ENCODE measurements at places on chromosomes 2 and 18.

DNA sequence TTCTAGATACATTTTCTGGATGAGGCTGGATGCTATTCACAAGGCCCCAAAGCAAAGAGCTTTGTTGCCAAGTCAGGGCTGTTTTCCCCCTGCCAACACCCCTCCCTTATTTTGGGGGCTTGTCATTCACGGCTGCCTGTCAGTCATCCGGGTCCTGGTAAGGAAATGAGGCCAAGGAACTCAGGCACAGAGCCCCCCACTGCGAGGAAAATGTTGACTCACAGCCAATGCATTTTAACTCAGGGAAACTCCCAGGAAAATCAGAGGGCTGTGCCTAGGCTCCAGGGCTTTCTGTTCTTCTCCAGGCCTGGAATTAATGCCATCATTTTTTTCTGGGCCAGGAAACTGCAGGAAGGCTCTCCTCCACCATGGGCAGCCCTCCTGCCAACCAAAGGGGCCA is 241.1 kb downstream of the SMAD2 start:
- no peak for DNase-seq

GRCh38 chr2:2702385-2702784 is 371.3 kb upstream of the MYT1L start:
- no peak for DNase-seq

GRCh38 chr18:44943311-44943881 is 262.7 kb downstream of the SETBP1 start:
- no peak for DNase-seq

DNA sequence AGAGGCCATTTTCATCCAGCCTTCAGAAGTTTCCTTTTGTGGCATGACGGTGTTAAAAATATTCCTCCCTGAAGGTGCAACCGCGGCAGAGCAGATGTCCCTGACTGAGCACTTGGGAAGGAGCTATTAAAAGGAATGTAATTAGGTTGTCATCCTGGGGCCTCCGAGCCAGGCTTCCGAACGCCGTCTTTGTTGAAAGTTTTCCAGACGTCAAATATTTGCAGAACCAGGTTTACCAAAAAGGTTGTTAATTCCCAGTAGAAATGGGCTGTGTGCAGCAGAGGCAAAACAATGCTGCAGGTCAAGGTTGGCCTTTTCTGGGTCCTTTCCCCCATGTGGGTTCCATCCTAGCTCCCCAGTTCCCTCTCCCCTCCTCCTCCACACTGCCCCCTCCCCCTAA is 110.0 kb upstream of the STPG4 start:
- DNase-seq = no peak

DNA sequence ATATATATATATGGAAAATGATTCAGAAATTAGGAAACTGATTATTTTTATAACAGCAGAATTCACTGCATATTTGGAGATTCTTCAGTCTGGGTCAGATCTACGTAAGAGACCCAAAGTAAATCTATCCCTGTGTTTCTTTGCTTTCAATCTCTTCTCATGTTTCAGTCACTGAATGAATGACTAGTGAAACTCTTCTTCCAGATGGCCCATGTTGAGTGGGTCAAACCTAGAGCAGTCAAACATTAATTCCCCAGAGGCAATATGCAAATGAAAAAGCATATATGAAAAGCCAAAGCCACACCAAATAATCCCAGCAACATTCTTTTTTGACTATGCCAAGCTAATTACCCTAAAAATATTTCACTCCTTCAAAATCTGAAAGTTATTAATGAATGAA is 317.3 kb downstream of the RBM43 start:
- no peak for DNase-seq

DNA sequence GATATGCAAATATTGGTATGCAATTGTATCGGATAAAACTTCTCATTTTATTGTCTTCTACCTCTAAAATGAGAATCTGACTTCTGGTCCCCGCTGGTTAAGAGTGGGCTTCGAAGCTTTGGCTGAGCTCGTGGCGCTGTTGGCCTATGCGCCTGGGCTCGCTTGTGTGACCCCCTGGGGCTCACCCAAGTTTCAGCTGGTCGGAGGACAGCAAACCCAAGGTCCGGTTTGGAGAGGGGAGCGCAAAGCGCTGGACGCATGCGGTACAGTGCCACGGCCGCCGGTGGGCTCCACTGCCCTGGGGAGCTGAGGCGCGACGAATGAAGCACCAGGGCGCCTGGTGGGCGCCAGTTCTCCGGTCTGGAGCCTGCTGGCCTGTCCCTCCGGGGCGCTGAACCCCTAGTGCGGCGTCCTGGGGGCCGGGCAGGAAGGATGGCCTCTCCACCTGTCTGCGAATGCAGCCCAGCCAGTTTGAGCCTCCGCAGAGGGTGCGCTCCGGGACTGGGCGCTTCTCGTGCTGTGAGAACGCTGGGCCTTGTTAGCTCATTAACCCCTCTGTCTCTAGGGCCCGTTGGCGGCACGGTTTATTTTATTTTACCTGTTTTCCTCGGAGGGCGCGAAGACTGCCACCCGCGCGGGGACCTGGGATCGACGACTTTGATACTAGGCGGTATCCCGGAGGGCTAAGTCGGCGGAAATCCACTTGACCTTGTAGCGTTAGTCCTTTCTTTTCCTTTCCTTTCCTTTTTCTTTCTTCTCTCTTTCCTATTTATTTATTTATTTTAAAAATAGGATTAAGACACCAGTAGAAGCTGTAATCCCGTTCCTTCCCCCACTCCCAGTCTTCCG is 10.4 kb downstream of the MEIS1 start:
- DNase-seq = no peak

DNA sequence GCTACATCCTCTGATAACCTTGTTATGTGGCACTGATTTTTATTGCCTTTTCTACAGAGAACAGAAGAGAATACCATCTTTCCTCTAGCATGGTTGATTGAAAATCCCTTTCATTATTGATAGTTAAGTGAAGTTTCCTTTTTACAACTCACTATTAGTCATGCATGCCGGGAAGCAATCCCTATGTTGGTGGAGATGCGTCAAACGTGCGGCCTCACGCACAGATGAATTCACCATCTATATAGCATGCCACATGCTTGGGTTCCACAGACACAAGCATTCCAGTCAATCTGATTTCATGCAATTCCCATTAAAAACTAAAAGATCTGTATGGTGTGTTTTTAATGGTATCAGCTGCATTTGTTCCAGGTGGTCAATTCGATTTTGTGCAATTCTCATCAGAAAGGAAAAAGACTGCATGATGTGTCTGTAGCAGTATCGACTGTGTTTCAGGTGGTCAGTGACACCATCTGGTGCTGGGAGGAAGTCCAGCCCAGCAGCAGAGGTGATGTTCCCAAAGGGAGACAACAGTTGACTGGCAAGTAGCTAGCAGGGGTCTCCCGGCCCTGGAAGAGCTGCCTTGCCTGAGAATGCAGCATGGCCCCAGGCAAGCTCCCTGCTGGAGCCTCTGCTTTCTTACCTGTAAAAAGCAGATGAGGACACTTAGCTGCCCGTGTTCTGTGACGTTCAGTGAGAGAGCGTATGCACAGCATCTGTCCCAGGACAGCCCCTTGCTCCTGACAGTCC is 151.3 kb upstream of the NCK2 start:
- DNase-seq = no peak

- DNase-seq = no peak
Observed at GRCh38 chr2:189153619-189154018, 25.9 kb downstream of the COL5A2 start.

GRCh38 chr2:126449677-126450076 is 206.3 kb upstream of the GYPC start:
- no peak for DNase-seq

DNA sequence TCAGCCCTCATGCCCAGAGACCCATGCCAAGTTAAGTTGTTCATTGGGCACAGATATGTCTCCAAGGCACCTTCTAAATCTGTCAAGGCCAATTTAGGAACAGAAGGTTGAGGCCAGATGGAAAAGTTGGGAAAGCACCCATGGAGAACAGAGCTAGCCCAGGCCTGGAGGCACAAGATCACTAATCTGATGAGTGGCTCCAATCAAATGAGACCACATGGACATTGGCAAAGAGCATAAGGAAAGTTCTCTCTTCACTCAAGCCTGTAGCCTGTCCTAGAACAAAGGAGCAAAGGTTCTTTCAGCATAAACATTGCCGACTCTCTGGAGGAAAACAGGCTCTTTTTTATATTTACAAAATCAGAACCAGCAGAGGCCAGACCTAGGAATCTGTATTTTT is 154.8 kb downstream of the RNF152 start:
- peak; percentile 53 for DNase-seq

DNA sequence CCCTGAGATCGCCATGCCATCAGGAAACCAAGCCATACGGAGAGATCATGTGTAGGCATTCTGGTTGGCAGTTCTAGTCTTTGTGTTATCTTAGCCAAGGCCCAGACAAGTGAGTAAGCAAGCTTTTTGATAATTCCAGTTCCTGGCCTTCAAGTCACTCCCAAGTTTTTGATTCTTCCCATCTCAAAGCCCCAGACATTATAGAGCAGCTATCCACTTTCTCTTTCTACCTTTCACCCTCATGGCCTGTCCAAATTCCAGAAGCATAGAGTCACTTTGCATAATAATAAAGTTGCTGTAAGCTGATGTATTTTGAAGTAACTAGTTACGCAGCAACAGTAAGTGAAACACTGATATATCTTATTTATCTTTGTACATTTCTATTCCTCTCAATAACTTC is 26.8 kb upstream of the IL1RL1 start:
- DNase-seq = no peak

DNA sequence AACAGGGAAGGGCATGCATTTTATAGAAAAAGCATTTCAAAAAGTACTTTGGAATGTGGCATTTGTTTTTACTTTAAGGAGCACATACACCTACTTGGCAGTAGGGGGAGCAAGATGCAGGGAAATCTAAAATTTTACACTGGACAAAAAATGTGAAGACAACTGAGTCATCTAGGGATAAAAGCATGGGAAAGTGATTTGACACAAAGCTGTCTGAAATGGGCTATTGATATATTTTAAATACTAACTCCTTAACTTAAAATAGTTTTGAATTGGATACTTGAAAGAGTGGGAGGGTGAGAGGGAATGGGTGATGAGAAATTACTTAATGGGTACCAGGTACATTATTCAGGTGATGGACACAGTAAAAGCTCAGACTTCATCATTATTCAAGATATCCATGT is 15.8 kb downstream of the TMEM200C start:
- DNase-seq = peak; percentile 28

DNA sequence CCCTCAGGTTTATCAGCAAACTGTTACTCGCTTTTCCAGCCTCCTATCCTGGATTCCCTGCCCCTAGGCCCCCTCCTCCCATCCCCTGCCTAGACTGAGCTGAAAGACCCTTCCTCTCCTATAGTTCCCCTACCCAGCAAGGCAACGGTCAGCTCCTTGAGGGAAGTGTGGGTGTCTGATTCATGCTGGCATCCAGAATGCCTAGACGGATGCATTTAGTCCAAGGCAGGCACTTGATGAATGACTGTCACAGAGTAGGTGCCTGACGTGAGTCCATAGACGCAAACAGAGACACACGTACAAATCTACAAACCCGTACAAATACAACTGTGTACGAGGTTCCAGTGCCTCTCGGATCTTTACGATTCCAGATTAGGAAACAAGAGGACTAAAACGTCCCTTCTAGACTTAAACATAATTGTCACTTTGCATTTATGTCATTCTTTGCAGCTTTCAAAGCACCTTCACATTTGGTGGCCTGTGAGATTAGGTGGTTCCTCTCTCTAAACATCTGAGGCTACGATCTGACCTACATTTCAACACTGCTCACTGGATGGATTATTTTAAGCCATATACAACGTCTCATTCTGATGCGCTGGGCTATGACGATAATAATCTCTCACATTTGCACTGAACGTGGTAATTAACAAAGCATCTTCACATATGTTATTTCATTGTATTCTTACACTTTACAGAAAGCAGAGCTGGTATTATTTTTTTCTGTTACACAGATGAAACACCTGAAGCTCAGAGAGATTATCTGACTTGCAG is 36.7 kb downstream of the DNMT3A start:
- DNase-seq = no peak

DNA sequence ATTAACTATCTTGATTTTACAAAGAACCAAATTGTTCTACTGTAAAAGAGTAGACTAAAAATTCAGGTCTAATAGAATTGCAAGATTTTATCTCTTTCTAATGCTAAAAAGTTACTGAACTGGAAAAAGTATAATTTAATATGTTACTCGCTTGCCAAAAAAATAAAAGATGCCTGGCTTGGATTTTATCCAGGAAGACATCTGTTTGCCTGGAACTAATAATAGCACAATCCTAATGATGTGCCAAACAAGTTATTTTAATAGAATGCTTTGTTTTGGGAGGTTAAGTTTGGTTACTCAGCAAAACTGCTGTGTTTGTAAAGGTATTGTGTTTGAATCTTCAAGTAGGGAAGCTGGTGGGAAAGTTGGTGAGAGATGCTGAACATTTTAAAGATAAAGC is 19.4 kb upstream of the ZSWIM2 start:
- DNase-seq = no peak

GRCh38 chr2:225231900-225232299 is 167.6 kb upstream of the NYAP2 start:
- DNase-seq = no peak

DNA sequence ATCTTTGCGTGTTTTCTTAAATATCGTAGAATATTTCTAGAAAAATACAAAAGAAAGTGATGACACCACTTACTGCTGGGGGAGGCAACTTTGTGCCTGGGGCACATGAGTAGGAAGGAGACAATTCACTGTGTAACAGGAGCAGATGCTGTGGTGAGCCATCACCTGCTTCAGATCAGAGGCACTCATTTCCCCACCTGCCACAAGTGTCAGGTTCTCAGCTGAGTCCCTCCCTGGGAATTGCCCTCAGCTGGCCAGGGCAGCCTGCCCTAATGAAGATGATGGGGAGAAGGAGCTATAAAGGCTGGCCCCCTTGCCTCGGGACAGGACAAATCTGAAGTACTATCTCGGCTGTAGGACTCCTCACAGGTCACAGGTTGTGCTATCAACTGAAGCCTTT is 322.8 kb downstream of the STK39 start:
- DNase-seq = no peak

GRCh38 chr18:36593001-36593400 is 235.8 kb downstream of the TPGS2 start:
- DNase-seq = no peak

- no peak for DNase-seq
Observed at GRCh38 chr2:31413025-31413424, 1.5 kb downstream of the XDH start.

- no peak for DNase-seq
Observed at GRCh38 chr2:113164215-113164929, 9.4 kb upstream of the PSD4 start.

GRCh38 chr2:177731384-177731783 is 338.8 kb downstream of the AGPS start:
- no peak for DNase-seq

- DNase-seq = no peak
Observed at GRCh38 chr18:13266218-13267100, 47.9 kb downstream of the LDLRAD4 start.

DNA sequence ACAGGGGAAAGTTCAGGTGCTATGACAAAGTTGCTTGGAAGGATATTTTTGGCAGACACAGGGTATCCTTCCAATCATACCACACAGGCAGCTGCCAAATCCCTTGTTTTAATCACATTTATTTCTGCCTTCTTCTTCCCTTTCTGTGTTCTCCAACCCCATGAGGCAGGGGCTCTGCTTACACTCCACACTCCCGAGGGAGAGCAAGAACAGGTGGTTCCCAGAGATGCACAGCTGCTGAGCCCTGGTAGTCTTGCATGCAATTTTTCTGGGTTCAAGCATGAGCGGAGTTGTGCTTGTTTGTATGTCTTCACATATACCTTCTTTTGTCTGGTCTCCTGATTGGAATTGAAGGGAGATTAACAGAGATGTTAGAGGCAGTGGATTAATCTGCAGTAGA is 251.7 kb upstream of the ST6GAL2 start:
- no peak for DNase-seq

Data from foreskin melanocyte (primary cell).